ENCODE measurements at places on chromosomes 6 and 20. TPM values are rescaled to one million over a fixed set of nuclear protein-coding genes. Genes with fewer than 3 reads are reported as not detected.
A peak's percentile ranks its signal among the peaks of the same experiment; 100 is the strongest.

DNA sequence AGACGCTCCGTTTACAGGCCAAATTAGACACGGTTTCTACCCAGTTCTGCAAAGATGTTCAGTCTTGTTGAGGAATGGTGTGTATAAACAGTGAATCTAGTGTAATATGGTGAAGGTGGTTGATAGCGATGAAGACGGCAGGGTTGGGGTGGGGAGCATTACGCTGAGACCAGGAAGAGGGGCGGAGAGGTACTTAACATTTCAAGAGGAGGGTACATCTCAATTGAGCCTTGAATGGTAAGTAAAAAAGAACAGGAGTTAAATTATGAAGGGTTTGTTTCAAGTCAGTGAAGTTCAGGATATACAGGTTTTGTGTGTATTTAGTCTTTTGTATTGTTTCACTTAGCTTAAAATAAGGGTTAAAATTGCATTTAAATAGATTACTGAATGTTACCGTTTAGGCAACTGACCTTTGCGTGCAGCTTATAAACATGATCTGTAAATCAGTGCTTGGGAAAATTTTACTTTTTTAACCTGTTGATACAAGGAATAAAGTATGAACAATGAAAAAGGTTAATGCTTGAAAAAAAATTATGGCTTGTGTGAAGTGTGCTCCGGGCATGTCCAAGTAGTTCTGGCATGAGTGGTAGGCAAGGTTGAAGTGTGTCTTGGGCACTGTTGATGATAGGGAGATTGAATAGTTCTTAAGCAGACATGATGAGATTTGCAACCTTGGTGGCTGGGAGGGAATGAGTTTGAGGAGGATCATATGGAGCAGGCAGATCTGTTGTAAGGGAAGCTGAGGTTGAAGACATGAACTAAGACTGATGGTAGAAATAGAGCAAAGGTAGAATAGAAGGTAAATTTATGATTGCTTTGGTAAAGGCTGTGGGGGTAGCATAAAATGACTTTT is 842 bp downstream of the POLR1C start:
- peak overlapping the region; percentile 48 for H3K27ac ChIP-seq
- H3K27me3 ChIP-seq = no peaks in the 10 kb centered on the region
- peak overlapping the region; percentile 100 for H3K4me3 ChIP-seq

The HMGCLL1 gene
- not detected for total RNA-seq

GRCh38 chr20:59783641-59784010 is 149.8 kb downstream of the SYCP2 start:
- no peak overlapping the region for H3K27ac ChIP-seq
- H3K4me1 ChIP-seq = no peaks in the 10 kb centered on the region
- H3K27me3 ChIP-seq = peaks cover 4% of the 10 kb centered on the region
- no peak overlapping the region for H3K4me3 ChIP-seq

The NKX2-2 gene
- total RNA-seq = not detected

- no peak for DNase-seq
- peak overlapping the region; percentile 56 for H3K4me3 ChIP-seq
- H3K4me1 ChIP-seq = peaks cover 29% of the 10 kb centered on the region
These were observed 68.0 kb upstream of the PIM1 start for GRCh38 chr6:37101991-37102298.

The SPATS1 gene
- total RNA-seq = not detected

GRCh38 chr20:17610566-17611289 is 40.9 kb downstream of the DSTN start:
- DNase-seq = no peak
- H3K27ac ChIP-seq = no peak overlapping the region
- no peaks in the 10 kb centered on the region for H3K27me3 ChIP-seq
- H3K4me1 ChIP-seq = no peaks in the 10 kb centered on the region
- peaks cover 3% of the 10 kb centered on the region for H3K36me3 ChIP-seq
- H3K4me3 ChIP-seq = no peak overlapping the region

The DZANK1 gene
- total RNA-seq = 1.7 TPM

The STMND1 gene
- not detected for total RNA-seq
